ENCODE measurements at places on chromosomes 11 and 22.

- no peaks in the 10 kb centered on the region for H3K36me3 ChIP-seq
- DNase-seq, result no peak
- peaks cover 88% of the 10 kb centered on the region for H3K27me3 ChIP-seq
- no peaks in the 10 kb centered on the region for H3K4me1 ChIP-seq
- H3K4me3 ChIP-seq, result no peak overlapping the region
- no peak overlapping the region for H3K27ac ChIP-seq
These were observed 14.3 kb upstream of the FGF19 start for GRCh38 chr11:69718147-69718546.

DNA sequence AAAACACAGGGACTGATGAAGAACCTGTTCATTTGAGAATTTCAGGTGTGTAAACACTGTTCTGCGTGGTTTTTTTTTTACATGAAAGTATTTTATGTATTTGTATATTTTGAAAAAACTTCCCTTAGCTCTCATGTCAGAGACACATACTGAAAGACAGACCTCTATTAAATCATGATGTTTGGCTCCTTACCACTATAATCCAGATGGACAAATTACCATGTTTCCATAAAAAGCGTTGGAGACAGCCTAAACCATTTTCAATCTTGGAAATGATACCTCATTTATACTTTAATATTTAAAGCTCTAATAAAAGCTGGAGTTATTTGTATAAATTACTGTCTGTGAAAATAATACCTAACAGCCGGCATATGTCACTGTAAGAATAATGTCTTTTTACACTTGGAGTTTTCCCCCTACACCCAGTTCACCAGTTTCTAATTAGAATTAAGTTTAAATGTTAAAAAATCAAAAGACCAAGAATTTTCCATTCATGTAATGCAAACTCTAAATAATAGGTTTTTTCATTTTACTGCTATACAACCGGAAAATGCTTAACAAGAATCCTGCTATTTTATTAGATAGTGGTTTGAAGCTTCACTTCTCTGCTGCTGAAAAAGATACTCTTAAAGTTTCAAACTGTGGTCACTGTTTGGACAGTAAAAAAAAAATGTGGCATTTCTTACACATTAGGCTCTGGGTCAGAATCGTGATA is 30.8 kb downstream of the APLP2 start:
- H3K27me3 ChIP-seq, result no peaks in the 10 kb centered on the region
- no peak overlapping the region for H3K27ac ChIP-seq
- no peak overlapping the region for H3K4me3 ChIP-seq
- no peaks in the 10 kb centered on the region for H3K36me3 ChIP-seq

GRCh38 chr11:60502221-60502775 is 9.7 kb downstream of the MS4A12 start:
- H3K36me3 ChIP-seq, result no peaks in the 10 kb centered on the region
- DNase-seq, result no peak
- H3K4me3 ChIP-seq, result no peak overlapping the region

GRCh38 chr22:39178206-39179111 is 26.0 kb upstream of the CBX7 start:
- H3K27ac ChIP-seq, result no peak overlapping the region
- no peak overlapping the region for H3K4me3 ChIP-seq
- no peaks in the 10 kb centered on the region for H3K27me3 ChIP-seq
- DNase-seq, result no peak

GRCh38 chr22:20624161-20624616 is 116.8 kb downstream of the MED15 start:
- no peaks in the 10 kb centered on the region for H3K4me1 ChIP-seq
- no peak for DNase-seq

DNA sequence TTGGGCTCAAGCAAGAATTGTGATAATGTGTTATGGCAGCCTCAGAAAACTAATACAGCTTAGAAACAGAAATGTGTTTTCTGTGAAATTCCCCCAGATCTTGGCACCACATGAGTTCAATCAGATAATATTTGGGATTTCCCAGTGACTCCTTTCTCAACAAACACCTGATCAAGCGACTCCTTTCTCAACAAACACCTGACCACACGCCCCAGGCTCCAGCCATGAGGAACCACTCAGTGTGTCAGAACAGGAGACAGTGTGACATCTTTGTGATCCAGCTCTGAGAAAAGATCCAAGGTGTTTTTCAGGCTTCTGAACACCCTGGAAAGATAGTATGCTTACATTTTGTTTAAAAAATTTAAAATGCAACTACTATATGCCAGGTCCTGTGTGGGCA is 1.9 kb upstream of the UVRAG start:
- H3K4me1 ChIP-seq, result peaks cover 33% of the 10 kb centered on the region
- no peaks in the 10 kb centered on the region for H3K36me3 ChIP-seq
- no peak overlapping the region for H3K4me3 ChIP-seq

- no peak overlapping the region for H3K4me3 ChIP-seq
- DNase-seq, result no peak
- H3K27ac ChIP-seq, result no peak overlapping the region
- no peaks in the 10 kb centered on the region for H3K27me3 ChIP-seq
These were observed 66.5 kb downstream of the FAM168A start for GRCh38 chr11:73531386-73531785.

- DNase-seq, result no peak
- H3K27me3 ChIP-seq, result no peaks in the 10 kb centered on the region
- no peaks in the 10 kb centered on the region for H3K4me1 ChIP-seq
- no peak overlapping the region for H3K4me3 ChIP-seq
- no peaks in the 10 kb centered on the region for H3K36me3 ChIP-seq
These were observed 38.3 kb downstream of the PTPRJ start for GRCh38 chr11:48018528-48019216.

GRCh38 chr11:92826136-92826535 is 143.3 kb upstream of the MTNR1B start:
- H3K4me1 ChIP-seq, result peaks cover 19% of the 10 kb centered on the region
- H3K4me3 ChIP-seq, result no peak overlapping the region
- H3K36me3 ChIP-seq, result no peaks in the 10 kb centered on the region
- no peaks in the 10 kb centered on the region for H3K27me3 ChIP-seq
- no peak overlapping the region for H3K27ac ChIP-seq

DNA sequence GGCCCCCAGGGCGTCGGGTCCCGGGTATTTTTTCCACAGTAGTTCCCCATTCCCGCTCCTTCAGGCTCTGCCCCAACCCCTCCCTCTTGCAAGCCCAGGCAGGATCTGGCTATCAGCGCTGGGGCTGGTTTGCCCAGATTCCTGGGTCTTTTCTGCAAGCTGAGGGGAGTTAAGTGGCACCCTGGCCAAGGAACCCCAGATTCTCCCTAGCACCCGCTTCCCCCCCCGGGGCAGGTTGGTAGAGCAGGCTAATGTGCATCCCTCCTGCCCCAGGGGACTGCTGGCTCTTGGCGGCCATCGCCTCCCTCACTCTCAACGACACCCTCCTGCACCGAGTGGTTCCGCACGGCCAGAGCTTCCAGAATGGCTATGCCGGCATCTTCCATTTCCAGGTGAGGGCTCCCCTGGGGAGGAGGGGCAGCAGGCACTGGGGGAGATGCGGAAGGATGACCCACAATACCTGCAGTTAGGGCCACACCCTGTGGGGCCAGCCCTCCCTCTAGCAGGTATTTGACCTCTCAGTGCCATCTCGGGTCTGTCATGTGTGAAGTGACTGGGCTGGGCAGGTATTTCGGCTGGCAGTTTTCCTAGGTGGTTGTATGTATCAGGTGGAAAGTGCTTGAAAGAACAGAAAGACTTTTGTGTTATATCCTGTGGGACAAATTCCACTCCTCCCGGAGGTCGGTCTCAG is 1.6 kb downstream of the CAPN1 start:
- H3K27me3 ChIP-seq, result no peaks in the 10 kb centered on the region
- H3K27ac ChIP-seq, result no peak overlapping the region
- H3K4me3 ChIP-seq, result no peak overlapping the region
- 0 out of 2 replicates have a peak, but pooled peaks cover 6% of the 10 kb centered on the region for H3K4me1 ChIP-seq
- H3K36me3 ChIP-seq, result no peaks in the 10 kb centered on the region
- DNase-seq, result no peak

- no peaks in the 10 kb centered on the region for H3K36me3 ChIP-seq
- H3K27ac ChIP-seq, result no peak overlapping the region
- H3K27me3 ChIP-seq, result peaks cover 94% of the 10 kb centered on the region
These were observed 8.8 kb downstream of the KRTAP5-5 start for GRCh38 chr11:1638344-1638743.

GRCh38 chr22:36368359-36368983 is 19.3 kb downstream of the MYH9 start:
- DNase-seq, result no peak
- H3K4me1 ChIP-seq, result peaks cover 66% of the 10 kb centered on the region
- H3K27ac ChIP-seq, result no peak overlapping the region
- peaks cover 17% of the 10 kb centered on the region for H3K36me3 ChIP-seq
- no peak overlapping the region for H3K4me3 ChIP-seq
- H3K27me3 ChIP-seq, result no peaks in the 10 kb centered on the region
